Fibroblast of skin of abdomen (primary cell): ENCODE measurements at places on chromosomes 11 and 22.

DNA sequence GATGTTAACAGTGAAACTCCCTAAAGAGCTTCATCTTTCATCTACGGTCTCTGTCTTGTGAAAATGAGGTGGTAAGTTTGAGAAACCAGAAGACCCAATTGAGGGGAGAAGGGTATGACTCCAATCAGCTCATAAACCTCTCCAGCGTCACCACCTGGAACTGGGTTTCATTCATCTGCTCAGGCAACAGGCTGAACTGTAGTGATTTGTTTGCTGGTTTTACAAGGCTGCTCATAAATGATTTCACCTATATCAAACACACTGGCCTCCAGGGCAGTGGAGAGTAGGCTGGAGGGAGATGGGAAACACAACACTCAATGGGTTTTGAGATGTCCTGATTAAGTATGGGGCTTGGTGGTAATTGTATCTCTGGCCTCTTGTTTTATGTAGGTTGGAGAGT, 79.0 kb downstream of the EFCAB6 start:
- DNase-seq = no peak

- DNase-seq = peak; percentile 78
Observed at GRCh38 chr22:30754971-30755758, 60.5 kb downstream of the OSBP2 start.

DNA sequence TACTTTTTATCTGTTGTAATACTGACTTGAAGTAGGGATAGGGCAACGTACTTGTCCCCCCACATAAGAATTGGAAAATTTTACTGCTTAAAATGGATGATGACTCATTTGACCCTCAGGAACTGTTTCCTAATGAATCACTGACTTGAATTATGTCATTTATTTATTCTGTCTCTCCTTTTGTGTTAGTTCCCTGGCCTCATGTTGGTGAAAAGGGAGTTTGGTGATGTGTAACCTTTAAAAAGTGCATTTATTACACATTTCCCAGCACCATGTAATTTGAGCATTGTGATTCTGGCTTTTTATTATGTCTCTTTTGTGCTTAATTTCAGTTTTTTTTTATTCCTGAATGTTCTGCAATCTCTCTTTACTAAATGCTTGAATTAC, 20.3 kb upstream of the PGM2L1 start:
- DNase-seq = peak; percentile 70

GRCh38 chr11:45383224-45383623, 97.1 kb upstream of the SYT13 start:
- DNase-seq = peak; percentile 72

- DNase-seq = no peak
Observed at GRCh38 chr22:21796863-21797262, 61.3 kb upstream of the YPEL1 start.

GRCh38 chr11:91778758-91779157, 445.9 kb upstream of the FAT3 start:
- no peak for DNase-seq

GRCh38 chr11:73612601-73613140, 14.8 kb upstream of the FAM168A start:
- no peak for DNase-seq

DNA sequence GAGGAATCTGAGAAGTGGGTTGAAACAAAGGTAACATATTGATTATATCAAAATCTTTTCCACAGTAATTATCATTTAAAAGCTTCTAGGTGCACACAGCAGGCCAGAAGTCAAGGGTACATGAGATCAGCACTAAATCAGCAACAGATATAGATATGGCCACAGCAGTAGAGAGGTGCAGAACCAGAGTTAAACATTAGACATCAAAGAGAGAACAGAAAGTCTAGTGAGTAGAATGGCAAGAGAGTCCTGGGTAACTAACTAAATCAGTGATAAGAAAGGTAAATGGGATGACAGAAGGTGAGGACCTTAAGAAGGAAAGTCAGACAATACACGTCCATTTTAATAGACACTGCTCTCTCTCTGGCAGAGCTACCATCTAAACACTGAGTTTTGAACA, 119.5 kb upstream of the GRIA4 start:
- DNase-seq = no peak

GRCh38 chr11:36431429-36432092, 78.5 kb downstream of the TRAF6 start:
- peak; percentile 96 for DNase-seq

DNA sequence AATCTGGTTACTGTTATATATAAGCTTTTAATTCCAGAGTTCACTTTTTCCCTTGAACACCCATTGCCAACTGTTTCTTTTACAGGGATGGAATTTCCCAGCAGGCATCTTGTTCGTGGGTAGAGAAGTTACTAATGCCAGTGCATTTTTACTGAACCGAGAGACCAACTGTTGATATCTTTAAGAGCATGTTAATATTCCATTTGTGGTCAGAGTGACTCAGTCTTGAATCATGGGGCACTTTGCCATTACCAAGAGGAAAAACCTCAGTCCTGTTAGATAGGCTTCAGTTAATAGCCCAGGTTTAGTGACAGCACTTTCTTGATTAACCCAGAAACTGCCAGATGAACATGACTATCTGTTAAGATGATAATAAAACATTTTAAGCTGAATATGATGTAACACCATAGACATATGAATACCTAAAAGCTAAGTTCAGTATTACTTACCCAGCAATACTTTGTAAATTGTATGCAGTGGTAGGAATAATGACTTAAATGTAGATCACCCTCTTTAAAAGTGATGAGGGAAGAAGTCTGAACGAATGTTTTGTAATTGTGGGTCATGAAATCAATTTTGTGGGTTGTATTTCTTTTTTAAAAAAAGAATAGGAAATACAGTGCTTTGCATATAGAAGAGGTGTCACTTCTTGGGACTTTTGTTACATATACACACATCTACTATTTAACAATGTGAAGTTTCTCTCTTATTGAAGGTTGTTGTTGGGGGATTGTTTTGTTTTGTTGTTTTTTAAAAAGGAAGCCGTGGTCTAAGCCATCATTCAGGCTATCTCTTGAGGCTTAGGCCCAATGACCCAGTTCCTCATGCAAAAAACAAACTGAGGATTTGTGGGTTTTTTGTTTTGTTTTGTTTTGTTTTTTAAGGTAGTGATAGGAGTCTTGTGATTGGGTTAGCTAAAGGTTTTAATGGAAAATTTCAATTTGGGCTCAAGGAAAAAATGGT, 79.2 kb upstream of the GRIK4 start:
- DNase-seq = peak; percentile 99

GRCh38 chr22:27370269-27370668, 431.3 kb downstream of the MN1 start:
- no peak for DNase-seq

GRCh38 chr22:19035474-19036228, 86.6 kb downstream of the DGCR2 start:
- no peak for DNase-seq

DNA sequence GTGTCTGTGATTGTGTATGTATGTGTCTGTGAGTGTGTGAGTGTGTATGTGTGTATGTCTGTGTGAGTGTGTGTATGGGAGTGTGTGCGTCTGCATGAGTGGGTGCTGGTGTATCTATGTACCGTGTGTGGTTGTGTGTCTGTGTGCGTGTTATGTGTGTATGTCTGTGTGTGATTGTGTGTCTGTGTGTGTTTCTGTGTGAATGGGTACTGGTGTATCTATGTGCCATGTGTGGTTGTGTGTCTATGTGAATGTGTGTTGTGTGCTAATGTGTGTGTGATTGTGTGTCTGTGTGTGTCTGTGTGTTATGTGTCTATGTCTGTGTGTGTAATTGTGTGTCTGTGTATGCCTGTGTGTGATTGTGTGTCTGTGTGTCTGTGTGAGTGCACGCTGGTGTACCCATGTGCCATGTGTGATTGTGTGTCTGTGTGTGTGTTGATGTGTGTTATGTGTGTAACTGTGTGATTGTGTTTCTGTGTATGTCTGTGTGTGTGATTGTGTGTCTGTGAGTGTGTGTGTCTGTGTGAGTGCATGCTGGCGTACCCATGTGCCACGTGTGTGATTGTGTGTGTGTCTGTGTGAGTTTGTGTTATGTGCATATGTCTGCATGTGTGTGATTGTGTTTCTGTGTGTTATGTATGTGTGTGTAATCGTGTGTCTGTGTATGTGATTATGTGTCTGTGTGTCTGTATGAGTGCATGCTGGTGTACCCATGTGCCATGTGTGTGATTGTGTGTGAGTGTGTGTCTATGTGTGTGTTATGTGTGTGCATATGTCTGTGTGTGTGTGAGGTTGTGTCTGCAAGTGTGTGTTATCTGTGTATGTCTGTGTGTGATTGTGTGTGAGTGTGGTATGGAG, 6.8 kb upstream of the CACNA1I start:
- DNase-seq = no peak

DNA sequence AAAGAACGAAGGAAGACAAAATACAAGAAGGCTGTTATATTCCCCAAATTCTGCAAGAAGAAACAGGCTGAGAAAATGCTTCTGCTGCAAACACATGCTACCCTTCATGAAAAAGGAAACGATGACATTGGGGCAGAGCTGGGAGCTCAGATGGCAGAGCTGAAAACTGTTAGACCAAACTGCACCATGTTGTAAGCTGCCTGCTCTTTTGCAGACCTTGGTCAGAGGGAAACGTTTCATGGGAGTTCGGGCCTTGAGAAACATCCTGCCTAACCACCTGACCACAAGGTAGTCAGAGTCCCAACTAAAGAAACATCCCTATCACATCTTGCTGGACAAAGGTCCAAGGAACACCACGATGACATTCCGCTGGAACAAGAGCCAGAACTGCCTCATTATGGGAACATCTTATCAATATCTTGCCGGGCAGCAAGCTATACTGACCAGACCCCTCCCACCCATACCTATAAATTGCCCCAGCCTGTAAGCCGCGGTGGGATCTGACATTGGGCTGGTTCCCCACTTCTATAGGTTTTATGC, 110.7 kb upstream of the CTSC start:
- no peak for DNase-seq

DNA sequence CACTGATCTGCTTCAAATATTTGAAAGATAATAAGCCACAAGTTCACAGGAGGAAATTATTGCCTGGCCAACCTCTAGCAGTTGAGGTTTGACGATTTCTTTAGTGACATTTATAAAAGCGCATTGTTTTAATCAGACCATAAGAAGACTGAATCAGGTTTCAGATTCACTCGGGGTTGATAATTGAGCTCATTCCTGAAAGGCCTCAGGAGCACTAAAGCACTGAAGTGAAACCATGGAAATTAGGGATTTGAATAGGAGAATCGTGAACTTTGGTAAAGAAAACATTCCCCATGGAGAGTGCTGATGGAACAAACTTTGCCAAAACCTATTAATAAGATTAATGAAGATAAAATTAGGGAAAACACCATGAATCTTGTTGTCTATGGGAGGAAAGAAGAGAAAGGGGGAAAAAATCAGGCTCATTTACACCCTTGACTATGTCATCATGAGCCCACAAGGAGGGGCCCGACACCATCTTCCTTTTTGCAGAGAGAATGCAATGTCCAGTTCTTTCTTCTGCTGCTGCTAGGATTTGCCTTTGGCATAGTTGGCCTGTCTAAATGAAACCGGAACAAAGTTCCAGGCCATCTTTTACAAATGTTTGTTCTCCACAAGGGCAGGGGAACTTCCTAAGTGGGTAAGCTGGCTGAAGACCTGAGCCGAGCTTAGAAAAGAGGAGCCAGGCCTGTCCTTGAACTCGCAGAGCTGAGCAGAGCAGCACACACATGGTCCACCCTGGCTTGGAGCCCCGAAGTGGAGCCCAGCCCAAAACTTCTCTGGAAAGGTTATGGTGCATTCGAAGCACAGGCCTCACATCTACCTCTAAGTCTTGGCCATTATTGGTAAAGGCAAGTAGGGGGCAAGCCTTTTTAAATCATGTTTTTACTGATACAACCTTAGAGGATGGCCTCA, 56.1 kb upstream of the EIF3M start:
- DNase-seq = no peak

DNA sequence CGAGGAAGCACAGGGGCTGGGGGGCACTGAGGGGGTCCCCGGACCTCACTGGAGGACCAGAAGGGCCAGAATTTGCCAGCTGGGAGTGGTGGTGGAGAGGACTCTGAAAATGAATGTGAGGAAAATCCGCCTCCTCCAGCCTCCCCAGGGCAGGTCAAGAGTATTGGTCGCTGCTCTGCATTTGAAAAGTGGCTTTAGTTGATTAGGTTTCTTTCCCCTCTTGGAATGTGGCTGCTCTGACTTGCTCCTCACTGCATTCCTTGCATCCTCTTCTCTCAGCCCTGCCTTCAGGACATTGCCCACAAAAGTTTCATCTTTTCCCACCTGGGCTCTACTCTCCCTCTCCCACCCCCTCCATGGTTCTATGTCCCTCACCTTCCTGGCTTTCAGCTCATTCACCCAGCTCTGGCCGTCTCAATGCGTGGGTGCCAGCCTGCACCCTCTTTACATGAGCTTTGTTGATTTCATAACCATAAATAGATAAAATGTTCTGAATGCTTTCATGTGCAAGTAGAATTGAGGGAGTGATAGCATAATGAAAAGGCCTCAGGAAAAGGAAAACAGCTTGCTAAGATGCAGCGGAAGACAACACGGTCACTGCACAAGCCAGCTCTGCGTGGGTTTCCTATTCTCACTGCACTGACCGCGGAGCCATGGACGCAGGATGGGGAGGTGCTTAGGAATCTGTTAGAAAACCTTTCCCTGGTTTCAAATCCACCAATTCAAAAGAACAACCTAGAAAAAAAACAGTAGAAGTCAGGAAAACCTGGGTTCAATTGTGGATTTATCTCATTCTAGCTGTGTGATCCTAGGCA, 6.5 kb upstream of the NPAS4 start:
- DNase-seq = no peak

DNA sequence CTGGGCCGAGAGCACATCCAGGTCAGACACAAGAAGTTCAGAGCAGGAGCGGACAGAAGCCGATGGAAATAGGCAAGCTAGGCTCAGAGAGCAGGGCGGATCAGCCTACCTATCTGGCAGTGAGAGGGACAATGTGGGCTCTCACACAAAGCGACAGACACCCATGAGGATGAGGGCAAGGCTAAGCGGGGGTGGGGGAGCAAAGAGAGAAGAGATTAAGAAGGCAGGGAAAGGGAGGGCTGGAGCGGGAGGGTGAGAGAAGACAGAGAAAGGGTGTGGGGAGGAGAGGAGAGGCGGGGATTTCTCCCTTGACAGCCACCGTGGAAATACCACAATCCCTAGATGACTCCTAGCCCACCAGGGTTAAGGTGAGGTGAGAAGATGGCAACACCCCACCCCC, 57.9 kb downstream of the BUD13 start:
- no peak for DNase-seq

GRCh38 chr11:76801225-76801624, 18.1 kb downstream of the TSKU start:
- no peak for DNase-seq

DNA sequence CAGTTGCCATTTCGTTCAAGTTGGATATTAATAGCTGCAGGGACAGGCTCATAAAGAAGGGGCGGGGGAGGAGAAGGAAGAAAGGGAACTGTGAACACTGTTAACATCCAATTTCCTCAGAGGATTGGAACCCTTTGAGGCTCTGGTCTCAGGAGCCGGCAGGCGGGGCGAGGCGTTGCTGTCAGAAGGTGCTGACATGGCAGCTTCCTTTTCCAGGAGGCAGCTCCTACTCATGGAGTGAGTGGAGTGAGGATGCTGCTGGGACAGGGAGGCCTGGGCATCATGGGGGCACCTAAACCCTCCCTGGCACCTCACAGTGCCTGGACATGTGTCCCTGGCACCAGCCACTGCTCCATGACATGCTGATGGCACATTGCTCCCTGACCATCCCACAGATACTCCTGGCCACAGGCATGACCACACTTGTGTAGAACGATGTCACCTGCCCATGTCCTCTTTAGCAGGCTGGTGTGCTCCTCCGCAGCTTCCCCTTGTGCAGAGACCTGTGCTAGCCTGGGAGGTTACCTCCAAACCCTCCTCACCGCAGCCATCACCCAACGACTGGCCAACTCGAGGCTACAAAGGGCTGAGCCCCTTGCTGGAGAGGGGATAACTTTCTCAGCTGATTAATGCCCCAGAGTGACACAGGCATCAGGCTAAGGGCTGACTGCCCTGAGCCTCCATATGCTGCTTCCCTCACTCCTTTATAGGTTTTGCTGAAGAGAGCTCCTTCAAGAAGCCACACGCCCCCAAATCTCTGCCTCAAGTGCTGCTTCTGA, 79.6 kb upstream of the NECTIN1 start:
- DNase-seq = no peak
